Osteocyte (in vitro differentiated cells): ENCODE measurements at places on chromosomes 12 and 14. TPM values are rescaled to one million over a fixed set of nuclear protein-coding genes. Genes with fewer than 3 reads are reported as not detected.

DNA sequence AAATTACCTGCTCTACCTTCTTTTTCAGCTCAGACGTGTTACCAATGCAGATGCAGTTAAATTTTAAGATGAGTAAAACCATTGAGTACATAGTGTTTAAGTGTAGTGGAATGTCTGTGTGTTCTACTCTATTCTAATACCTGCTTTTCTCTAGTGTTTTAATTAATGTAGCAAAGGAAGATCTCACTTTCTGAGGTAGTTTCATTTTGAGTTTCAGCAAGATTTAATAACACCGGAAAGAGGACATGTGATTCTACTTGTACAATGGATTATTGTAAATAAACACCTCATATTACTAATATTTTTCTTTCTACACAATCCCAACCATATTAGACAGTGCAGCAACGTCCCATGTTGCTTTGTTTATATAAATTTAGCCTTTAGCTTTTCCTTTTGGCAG is 315.4 kb downstream of the RAD51B start:
- H3K4me1 ChIP-seq: peaks cover 58% of the 10 kb centered on the region
- no peaks in the 10 kb centered on the region for H3K27me3 ChIP-seq
- H3K27ac ChIP-seq: peak overlapping the region; percentile 15
- no peaks in the 10 kb centered on the region for H3K36me3 ChIP-seq
- no peak for DNase-seq

DNA sequence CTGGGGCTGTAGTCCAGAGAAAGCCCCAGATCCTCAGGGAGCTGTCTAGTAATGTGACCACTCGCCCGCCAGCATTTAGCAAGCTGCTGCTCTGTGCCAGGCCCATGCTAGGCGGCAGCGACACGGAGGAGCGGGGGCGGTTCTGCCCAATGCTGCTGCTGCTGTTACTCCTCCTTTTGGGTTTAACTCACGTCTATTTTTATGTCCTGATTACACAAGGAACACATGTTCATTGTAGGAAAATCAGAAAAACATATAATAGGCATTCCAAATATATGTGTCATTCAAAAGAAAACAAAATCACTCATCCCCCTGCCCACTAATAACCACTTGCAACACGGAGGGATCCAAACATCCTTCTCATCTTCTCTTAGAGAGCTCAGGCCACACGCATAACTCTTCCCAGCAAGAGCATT is 30.4 kb downstream of the CCDC92 start:
- H3K4me1 ChIP-seq: peaks cover 44% of the 10 kb centered on the region
- peak overlapping the region; percentile 88 for H3K27ac ChIP-seq
- peaks cover 44% of the 10 kb centered on the region for H3K36me3 ChIP-seq
- H3K27me3 ChIP-seq: no peaks in the 10 kb centered on the region

- H3K27ac ChIP-seq: no peak overlapping the region
- no peaks in the 10 kb centered on the region for H3K4me1 ChIP-seq
- H3K4me3 ChIP-seq: no peak overlapping the region
- H3K27me3 ChIP-seq: no peaks in the 10 kb centered on the region
These were observed 1251.0 kb upstream of the USP15 start for GRCh38 chr12:61009192-61009591.

GRCh38 chr12:88577537-88577936 is 2.7 kb downstream of the KITLG start:
- H3K4me3 ChIP-seq: no peak overlapping the region
- H3K27ac ChIP-seq: no peak overlapping the region
- no peak for DNase-seq
- H3K4me1 ChIP-seq: peaks cover 28% of the 10 kb centered on the region
- no peaks in the 10 kb centered on the region for H3K36me3 ChIP-seq

GRCh38 chr12:54161481-54162437 is 27.0 kb downstream of the SMUG1 start:
- DNase-seq: no peak
- no peaks in the 10 kb centered on the region for H3K36me3 ChIP-seq
- H3K27me3 ChIP-seq: peaks cover 71% of the 10 kb centered on the region
- peaks cover 5% of the 10 kb centered on the region for H3K4me1 ChIP-seq
- no peak overlapping the region for H3K27ac ChIP-seq

GRCh38 chr12:66156654-66157053 is 13.1 kb downstream of the TMBIM4 start:
- H3K4me1 ChIP-seq: no peaks in the 10 kb centered on the region
- peaks cover 16% of the 10 kb centered on the region for H3K27me3 ChIP-seq
- no peak overlapping the region for H3K4me3 ChIP-seq
- no peak overlapping the region for H3K27ac ChIP-seq

GRCh38 chr12:12964255-12964654 is 12.3 kb upstream of the GPRC5D start:
- DNase-seq: no peak
- H3K4me3 ChIP-seq: no peak overlapping the region
- peaks cover 3% of the 10 kb centered on the region for H3K36me3 ChIP-seq
- no peak overlapping the region for H3K27ac ChIP-seq
- no peaks in the 10 kb centered on the region for H3K4me1 ChIP-seq

GRCh38 chr14:59939828-59940227 is 19.9 kb downstream of the LRRC9 start:
- H3K4me3 ChIP-seq: no peak overlapping the region
- H3K27ac ChIP-seq: no peak overlapping the region
- peaks cover 44% of the 10 kb centered on the region for H3K27me3 ChIP-seq
- no peaks in the 10 kb centered on the region for H3K36me3 ChIP-seq

GRCh38 chr14:74459289-74459946 is 33.4 kb upstream of the SYNDIG1L start:
- no peak overlapping the region for H3K27ac ChIP-seq
- H3K4me3 ChIP-seq: no peak overlapping the region
- peaks cover 21% of the 10 kb centered on the region for H3K27me3 ChIP-seq

DNA sequence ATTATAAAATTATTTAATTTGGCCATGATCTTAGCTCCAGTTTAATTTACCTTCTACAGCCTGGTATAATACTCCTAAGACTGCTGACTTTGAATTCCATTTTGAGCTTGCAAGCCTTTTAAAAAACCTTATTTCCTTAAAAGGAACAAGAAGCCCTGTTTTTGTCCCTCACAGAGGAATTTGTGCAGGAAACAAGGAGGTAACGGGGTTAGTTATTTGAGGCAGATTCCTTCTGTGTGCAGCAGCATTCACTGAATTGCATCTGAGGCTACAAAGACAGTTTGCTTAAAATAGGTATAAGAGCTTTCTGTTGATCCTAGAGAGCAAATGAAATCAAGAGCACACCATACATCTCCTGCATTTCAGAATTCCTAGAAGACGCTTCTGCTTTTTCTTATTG is 403.3 kb upstream of the PRICKLE1 start:
- no peak overlapping the region for H3K4me3 ChIP-seq
- H3K36me3 ChIP-seq: no peaks in the 10 kb centered on the region
- H3K27me3 ChIP-seq: peaks cover 9% of the 10 kb centered on the region

DNA sequence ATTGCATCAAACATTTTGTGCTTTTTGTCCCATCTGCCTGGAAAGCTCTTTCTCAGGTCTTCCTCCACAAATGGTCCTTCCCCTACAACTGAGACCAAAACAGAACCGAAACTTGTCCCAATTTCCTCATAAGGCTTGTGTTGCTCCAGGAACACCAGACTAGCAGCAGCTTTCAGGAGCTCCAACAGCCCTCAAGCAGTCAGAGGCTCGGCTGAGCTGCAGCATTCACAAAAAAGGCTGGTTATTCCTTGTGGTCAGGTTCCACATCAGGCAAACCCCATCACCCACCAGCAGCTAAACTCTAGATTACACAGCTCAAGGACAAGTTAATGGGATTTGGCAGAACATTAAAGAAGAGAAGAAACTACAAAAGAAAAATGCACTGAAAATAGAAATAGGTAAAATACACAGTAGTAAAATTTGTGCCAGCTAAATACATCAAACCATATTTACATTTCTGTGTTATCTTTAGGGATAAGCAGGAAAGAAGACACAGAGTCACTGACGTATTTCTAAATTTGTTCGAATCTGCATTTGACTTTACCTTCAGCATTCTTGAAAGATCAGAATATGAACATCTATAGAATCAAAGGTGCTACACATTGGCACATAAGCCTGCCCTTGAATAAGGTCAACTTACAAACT is 141.2 kb downstream of the STXBP6 start:
- H3K27me3 ChIP-seq: no peaks in the 10 kb centered on the region
- H3K27ac ChIP-seq: no peak overlapping the region
- no peaks in the 10 kb centered on the region for H3K36me3 ChIP-seq
- H3K4me3 ChIP-seq: no peak overlapping the region
- H3K4me1 ChIP-seq: peaks cover 26% of the 10 kb centered on the region

GRCh38 chr14:68464711-68465110 is 328.2 kb downstream of the ZFP36L1 start:
- H3K27ac ChIP-seq: peak overlapping the region; percentile 46
- DNase-seq: no peak
- peaks cover 25% of the 10 kb centered on the region for H3K4me1 ChIP-seq

GRCh38 chr12:92543840-92544239 is 158.9 kb upstream of the PLEKHG7 start:
- H3K27me3 ChIP-seq: no peaks in the 10 kb centered on the region
- H3K4me1 ChIP-seq: peaks cover 18% of the 10 kb centered on the region
- no peak overlapping the region for H3K4me3 ChIP-seq
- no peak overlapping the region for H3K27ac ChIP-seq
- DNase-seq: no peak
- no peaks in the 10 kb centered on the region for H3K36me3 ChIP-seq

GRCh38 chr14:68363843-68364767 is 428.8 kb downstream of the ZFP36L1 start:
- peaks cover 53% of the 10 kb centered on the region for H3K4me1 ChIP-seq
- H3K27me3 ChIP-seq: no peaks in the 10 kb centered on the region
- no peak for DNase-seq
- H3K36me3 ChIP-seq: no peaks in the 10 kb centered on the region

- no peak for DNase-seq
- H3K27me3 ChIP-seq: peaks cover 29% of the 10 kb centered on the region
- H3K27ac ChIP-seq: no peak overlapping the region
- H3K4me1 ChIP-seq: no peaks in the 10 kb centered on the region
- no peak overlapping the region for H3K4me3 ChIP-seq
These were observed 13.9 kb downstream of the CLECL1 start for GRCh38 chr12:9718968-9719367.

GRCh38 chr14:54877015-54877702 is 25.5 kb downstream of the GCH1 start:
- DNase-seq: no peak
- H3K4me1 ChIP-seq: peaks cover 11% of the 10 kb centered on the region
- peaks cover 15% of the 10 kb centered on the region for H3K27me3 ChIP-seq
- no peak overlapping the region for H3K4me3 ChIP-seq

- peaks cover 54% of the 10 kb centered on the region for H3K4me1 ChIP-seq
- peaks cover 7% of the 10 kb centered on the region for H3K36me3 ChIP-seq
- no peaks in the 10 kb centered on the region for H3K27me3 ChIP-seq
- no peak for DNase-seq
- H3K27ac ChIP-seq: peak overlapping the region; percentile 95
These were observed 307.2 kb downstream of the CACNA1C start for GRCh38 chr12:2359725-2360629.

DNA sequence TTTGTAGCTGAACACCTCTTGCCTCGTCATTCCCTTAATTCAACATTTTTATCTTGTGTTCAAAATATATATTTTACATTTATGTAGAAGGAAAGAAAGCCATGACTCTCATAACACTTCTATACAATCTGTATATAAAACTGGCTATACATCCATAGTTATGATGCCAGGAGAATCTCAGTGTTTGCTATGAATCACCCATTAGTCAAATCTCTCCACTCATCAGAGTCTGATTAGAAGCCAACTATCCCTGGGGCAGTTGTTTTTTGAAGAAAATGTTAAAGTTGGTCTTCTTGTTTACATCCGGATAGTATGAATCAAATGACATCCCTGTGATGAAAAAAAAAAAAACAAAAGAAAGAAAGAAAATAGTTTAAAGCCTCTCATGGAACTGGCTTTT is 503.9 kb downstream of the NELL2 start:
- H3K4me1 ChIP-seq: peaks cover 10% of the 10 kb centered on the region
- no peak overlapping the region for H3K4me3 ChIP-seq
- H3K27me3 ChIP-seq: no peaks in the 10 kb centered on the region
- H3K36me3 ChIP-seq: no peaks in the 10 kb centered on the region
- no peak overlapping the region for H3K27ac ChIP-seq

GRCh38 chr14:73526036-73526984 is 10.6 kb upstream of the ACOT1 start:
- H3K4me1 ChIP-seq: no peaks in the 10 kb centered on the region
- no peak overlapping the region for H3K27ac ChIP-seq
- DNase-seq: no peak

GRCh38 chr12:25397001-25397400 is 146.3 kb upstream of the KRAS start:
- no peak overlapping the region for H3K27ac ChIP-seq
- no peaks in the 10 kb centered on the region for H3K27me3 ChIP-seq
- no peak overlapping the region for H3K4me3 ChIP-seq
- no peak for DNase-seq
- H3K4me1 ChIP-seq: no peaks in the 10 kb centered on the region

- H3K27me3 ChIP-seq: no peaks in the 10 kb centered on the region
- H3K4me1 ChIP-seq: no peaks in the 10 kb centered on the region
- DNase-seq: no peak
- H3K27ac ChIP-seq: no peak overlapping the region
- H3K36me3 ChIP-seq: peaks cover 1% of the 10 kb centered on the region
These were observed 340.1 kb downstream of the GLT1D1 start for GRCh38 chr12:129193263-129193871.

GRCh38 chr12:2284857-2285256 is 232.1 kb downstream of the CACNA1C start:
- H3K4me3 ChIP-seq: peak overlapping the region; percentile 63
- peaks cover 81% of the 10 kb centered on the region for H3K4me1 ChIP-seq
- no peaks in the 10 kb centered on the region for H3K27me3 ChIP-seq
- peaks cover 3% of the 10 kb centered on the region for H3K36me3 ChIP-seq
- peak overlapping the region; percentile 96 for H3K27ac ChIP-seq

- peaks cover 6% of the 10 kb centered on the region for H3K27me3 ChIP-seq
- H3K27ac ChIP-seq: no peak overlapping the region
- no peaks in the 10 kb centered on the region for H3K4me1 ChIP-seq
- no peaks in the 10 kb centered on the region for H3K36me3 ChIP-seq
- no peak for DNase-seq
- no peak overlapping the region for H3K4me3 ChIP-seq
These were observed 431.3 kb downstream of the NPAS3 start for GRCh38 chr14:33369972-33370371.

The KRT2 gene
- total RNA-seq: not detected in 2 replicates

The RHEBL1 gene
- total RNA-seq: 0.86 and 1.2 TPM in 2 replicates

The PRIMA1 gene
- not detected in 2 replicates for total RNA-seq

The STXBP6 gene
- total RNA-seq: 6.4 and 7.0 TPM in 2 replicates

The SOX5 gene
- 5.4 and 6.3 TPM in 2 replicates for total RNA-seq

The LMNTD1 gene
- not detected in 2 replicates for total RNA-seq

The TMCC3 gene
- not detected in 2 replicates for total RNA-seq

The PTPN11 gene
- 102 and 107 TPM in 2 replicates for total RNA-seq

The CMTM5 gene
- total RNA-seq: not detected in 2 replicates

The TMPRSS12 gene
- not detected in 2 replicates for total RNA-seq

The ARHGAP9 gene
- total RNA-seq: 1.5 and 2.1 TPM in 2 replicates
